ENCODE measurements at places on chromosomes 6 and 20.

GRCh38 chr20:33477386-33478234 is 12.3 kb upstream of the CBFA2T2 start:
- no peak for DNase-seq

DNA sequence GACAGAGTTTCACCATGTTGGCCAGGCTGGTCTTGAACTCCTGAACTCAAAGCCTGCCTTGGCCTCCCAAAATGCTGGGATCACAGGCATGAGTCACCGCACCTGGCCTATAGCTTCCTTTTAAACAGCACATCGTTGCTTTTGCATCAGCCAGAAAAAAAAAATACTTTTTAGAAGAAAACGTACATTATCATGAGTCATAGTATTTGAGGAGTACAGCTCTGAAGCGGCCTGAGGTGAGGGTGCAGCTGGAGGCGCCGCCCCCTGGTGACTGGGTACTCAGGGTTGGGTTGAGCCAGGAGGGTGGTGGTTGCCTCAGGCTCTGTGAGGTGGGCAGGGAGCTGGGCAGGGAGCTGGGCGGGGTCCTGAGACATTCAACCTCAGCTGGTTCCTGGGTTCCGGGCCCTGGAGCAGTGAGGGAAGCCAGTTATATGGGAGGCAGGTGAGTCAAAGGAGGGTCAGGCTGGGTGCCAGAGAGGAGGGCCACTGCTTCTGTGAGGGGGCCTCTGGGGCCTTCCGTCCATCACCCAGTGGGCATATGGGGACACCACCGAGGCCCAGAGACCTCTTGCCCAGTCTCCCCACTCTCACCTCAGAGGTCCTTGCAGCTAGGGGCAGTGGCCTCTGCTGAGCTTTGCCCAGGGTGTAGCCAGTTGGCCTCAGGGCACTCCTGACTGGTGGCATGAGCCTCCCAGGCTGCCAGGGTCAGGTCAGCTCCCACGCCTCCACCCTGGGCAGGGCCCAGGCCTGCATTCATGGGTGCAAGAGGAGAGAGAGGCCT is 11.7 kb upstream of the ID1 start:
- DNase-seq: no peak

DNA sequence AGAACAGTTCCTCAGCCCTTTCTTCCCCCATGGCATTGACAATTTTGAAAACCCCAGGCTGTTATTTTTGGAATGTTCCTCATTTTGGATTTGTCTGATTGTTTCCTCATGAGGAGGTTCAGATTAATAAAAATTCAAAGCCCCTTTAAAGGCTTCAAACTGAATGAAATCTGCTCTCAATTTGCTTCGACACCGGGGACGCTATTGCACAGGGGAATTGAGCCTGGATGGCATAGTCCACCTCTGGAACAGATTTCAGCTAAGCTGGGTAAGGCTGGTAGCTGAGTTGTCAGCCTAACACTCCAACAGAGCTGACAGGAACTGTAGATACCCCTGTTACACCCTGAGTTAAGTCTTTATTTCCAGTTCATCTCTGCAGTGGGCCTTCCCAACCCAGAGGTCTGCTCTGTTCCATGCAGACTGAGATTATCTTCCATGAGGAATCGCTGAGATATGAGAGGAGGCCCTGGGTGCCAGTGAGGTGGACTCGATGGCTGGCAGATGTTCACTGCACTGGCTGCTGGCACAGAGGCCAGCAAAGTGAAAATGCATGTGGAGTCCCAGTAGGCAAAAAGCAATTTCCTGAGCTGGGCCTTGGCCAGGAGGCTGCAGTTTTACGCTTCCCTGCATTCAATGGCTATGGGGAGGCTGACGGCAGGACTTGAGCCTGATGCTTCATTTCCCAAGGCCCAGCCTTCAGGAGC is 73.3 kb upstream of the PAX1 start:
- DNase-seq: no peak

DNA sequence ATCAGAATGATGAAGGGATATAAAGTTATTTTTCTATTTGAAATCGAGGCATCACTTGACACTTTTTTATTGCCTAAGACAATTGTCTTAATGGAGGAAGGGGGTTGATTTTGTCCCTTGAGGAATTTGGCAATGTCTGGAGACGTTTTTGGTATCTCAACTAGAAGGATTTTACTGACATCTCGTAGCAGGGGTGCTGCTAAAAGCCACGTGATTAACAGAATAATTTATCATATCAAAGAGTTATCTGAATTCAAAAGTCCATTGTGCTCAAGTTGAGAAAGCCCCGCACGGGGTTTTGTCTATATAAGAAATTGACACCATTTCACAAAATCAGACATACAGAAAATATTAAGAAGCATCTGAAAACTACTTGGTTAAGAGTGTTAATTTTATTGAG is 1.5 kb upstream of the TAAR6 start:
- no peak for DNase-seq

DNA sequence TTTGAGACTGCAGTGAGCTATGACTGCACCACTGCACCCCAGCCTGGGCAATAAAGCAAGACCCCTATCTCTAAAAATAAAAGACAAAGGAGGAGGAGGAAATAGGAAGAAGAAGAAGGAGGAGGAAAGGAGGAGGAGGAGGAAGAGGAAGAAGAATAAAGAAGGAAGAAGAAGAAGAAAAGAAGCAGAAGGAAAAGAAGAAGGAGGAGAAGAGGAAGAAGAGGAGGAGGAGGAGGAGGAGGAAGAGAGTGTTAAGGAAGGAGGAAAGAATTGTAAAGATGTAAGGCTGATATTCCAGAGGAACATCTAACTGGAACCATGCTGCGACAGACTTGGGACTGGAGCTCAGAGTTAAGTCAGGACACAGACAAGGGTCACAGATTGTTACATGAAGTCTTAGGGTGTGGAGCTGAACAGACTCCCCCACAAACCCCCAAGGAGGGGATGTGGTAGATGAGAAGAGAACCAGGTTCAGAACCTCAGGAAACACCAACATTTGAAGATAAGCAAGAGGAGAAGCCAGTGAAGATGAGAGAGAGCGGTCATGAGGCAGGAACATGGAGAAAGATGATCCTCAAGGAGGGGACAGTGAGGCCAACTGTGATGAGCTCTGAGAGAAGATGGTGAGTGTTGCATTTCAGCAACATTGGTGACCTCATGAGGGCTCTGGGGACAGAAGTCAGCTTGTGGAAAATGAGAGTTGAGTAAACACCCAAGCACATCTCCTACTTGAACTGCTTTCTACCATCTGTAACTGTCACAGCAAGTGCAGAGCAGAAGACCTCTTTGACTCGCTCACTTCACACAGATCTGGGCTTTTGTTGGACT is 118.2 kb downstream of the CD164 start:
- DNase-seq: no peak

Data from C1 segment of cervical spinal cord (tissue), 14 donors.